ENCODE measurements at places on chromosomes 7 and 10.
A peak's percentile ranks its signal among the peaks of the same experiment; 100 is the strongest.

GRCh38 chr10:59323036-59323459, 39.3 kb downstream of the FAM13C start:
- DNase-seq, result no peak

GRCh38 chr7:51278797-51279196, 37.8 kb downstream of the COBL start:
- no peak for DNase-seq

DNA sequence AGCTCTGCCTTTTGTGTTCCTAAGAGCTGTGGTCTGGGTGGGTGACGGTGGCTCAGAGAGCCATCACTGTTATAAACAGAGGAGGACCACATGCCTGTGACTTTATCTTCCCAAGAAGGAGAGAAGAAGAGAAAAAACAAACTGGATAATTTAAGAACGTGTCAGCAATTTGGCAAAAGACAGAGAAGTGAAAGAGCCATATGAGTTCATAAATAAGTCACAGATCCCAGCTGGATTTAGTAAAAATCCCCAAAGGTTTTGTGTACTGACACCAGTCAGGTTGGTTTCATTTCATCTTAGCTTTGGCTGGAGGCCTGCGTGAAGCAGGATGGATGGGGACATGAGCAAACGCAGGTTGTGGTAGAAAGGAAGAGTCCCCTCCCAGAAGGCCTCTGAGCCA, 120.7 kb downstream of the CXCL12 start:
- no peak for DNase-seq

- no peak for DNase-seq
These were observed 1183.9 kb upstream of the C7orf33 start for GRCh38 chr7:147406521-147407135.

DNA sequence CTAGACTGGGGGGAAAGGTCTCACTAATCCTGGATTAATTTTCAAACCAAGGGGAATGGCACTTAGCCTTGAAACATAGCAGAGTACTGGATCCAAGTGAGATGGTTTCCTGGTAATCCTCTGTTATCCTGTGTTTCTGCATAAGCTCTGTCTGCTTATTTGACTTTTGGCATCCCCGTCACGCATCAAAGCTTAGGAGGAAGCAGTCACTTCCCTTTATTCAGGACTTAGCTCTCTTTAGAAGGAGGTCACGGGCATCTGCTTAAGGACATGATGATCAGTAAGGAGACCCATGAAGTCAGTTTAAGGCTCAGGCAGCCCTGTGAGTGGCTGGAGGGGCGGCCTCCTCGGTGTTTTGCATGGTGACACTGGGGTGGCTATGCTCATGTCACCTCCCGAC, 30.0 kb downstream of the TSPAN15 start:
- peak; percentile 76 for DNase-seq

DNA sequence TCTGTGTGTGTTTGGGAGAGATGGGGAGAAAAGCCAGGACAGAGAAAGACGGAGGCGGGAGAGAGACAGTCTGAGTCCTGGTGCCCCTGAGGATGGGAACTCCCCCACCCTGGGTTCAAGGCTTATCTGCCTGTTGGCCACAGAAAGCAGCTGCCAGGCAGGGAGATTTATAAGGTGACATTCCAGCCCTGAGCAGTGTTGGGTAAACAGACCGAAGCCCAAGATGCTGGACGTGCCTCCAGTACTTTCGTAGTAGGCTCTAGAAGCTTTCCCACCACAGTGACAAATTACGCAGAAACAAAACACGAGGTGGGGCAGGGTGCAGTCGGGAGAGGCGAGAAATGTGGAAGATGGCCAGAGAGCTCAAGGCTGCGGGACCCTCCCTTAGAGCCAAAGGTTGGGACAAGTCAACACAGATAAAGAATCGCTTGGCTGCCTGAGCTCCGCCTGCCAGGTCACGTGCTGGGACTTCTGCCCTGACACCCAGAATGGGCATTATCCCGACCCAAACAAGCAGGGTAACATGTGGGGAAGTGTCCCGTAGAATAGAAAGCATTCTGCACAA, 41.1 kb downstream of the CCDC3 start:
- DNase-seq, result no peak

DNA sequence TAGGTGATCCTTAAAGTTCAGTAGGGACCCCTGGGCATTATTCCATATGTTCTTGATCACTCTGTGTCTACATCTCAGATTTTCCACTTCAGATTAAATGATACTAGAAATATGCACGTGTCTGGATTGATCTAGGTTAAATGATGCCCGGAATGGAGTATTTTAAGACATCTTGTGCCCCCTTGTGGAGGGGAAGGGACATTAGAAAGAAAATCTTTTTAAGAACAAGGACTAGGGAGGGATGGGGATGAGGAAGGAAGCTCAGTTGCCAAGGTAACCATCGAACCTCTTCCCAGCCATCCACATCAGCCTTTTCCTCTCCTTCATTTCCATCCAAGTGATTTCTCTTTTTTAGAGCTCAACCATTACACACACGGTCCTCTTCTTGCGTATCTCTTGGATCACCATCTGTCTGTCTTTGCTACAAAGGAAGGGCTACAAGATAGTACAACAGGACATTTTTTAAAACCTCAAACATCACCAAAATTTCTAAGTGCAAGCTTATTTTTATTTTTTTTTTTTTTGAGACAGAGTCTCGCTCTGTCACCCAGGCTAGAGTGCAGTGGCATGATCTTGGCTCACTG, 40.5 kb downstream of the PRSS2 start:
- DNase-seq, result peak; percentile 59

DNA sequence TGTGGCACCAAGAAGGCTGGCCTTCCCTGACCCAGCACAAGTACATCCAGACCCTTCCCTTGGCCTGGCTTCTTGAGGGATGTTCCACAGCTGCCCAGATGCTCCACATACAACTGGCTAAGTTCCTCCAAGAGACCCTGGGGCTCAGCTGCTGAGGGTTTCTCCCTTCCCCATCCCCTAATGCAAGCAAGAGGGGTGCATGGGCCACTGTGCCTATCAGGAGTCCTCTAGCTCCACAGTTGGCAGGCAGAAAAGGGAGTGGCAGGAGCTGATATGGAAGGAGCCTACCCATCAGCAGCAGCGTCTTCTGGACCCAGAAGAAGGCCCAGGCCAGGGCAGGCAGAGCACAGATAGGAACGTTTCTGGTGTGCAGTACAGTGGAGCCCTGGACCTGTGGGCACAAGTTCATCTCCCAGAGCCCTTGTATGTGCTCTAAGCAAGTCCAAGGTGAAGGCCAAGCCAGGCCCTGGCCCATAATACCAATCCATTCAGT, 26.2 kb downstream of the VSIR start:
- DNase-seq, result no peak

- no peak for DNase-seq
These were observed 947.3 kb downstream of the IPMK start for GRCh38 chr10:57320416-57320815.

DNA sequence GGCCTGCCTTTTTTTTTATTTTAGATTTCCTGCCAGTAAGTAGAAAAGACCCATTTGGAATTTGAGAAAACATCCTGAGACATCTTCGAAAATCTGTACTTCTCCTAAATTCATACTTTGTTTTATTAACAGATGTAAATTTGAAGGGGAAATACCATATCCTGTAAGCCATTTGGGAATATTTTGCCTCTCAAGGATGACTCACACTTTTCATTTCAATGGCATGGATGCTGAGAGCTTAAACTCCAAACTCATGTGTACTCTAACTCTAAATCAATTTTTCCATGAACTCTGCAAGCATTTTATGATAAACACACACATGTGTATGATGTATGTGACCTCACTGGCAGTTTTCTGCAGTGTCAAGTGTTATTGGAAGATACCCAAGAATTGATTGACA, 89.0 kb downstream of the SEMA3A start:
- DNase-seq, result no peak

DNA sequence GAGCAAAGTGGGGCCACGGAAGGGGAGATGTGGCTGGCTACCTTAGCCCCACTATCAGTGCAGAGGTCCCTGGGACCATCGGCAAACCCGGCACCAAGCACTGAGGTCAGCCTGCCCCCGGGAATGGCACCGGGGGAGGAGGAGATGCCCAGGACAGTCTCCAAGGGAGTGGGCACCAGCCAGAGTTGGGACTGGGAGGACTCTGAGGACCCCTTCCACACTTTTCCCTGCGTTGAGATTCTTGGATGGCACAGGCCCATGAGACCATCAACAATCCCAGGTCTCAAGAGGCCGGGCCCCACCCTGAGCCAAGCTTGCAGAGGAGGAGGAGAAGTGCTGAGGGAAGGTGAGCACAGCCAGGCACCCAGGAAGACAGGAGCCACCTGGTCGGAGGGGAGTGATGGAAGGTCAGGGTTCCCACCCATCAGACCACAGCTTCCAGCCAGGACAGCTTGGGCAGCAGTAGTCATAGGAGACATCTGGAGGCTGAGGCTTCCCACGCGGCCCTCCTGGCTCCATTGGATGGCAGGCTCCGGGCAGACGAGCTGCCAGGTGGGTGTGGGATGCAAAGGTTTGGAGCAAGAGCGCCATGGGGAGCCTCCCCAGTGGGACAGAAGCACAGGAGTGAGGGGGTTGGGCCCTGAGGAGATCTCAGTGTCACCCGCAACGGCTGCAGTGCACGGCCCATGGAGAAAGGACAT, 2.6 kb upstream of the OPN4 start:
- DNase-seq, result no peak

DNA sequence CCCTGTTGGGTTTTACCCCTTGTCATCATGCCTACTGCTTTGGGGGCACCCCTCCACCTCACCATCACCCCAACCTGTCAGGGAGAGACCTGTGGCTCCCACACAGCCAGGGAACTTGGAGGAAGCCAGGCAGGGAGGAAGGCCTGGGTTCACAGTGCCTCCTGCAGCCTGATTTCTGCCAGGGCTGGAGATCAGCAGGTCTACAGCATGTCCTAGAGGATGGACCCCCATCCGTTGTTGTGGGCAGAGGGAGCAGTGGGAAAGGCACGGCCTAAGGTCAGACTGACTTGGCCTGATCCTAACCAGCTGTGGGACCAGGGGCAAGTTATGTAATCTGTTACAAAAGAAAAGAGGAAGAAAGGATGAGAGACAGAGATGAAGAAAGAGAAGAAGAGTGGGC, 28.2 kb downstream of the ZCCHC24 start:
- no peak for DNase-seq

GRCh38 chr10:69295027-69295636, 16.8 kb downstream of the HK1 start:
- no peak for DNase-seq

GRCh38 chr7:110058401-110058800, 1032.5 kb upstream of the LRRN3 start:
- no peak for DNase-seq

DNA sequence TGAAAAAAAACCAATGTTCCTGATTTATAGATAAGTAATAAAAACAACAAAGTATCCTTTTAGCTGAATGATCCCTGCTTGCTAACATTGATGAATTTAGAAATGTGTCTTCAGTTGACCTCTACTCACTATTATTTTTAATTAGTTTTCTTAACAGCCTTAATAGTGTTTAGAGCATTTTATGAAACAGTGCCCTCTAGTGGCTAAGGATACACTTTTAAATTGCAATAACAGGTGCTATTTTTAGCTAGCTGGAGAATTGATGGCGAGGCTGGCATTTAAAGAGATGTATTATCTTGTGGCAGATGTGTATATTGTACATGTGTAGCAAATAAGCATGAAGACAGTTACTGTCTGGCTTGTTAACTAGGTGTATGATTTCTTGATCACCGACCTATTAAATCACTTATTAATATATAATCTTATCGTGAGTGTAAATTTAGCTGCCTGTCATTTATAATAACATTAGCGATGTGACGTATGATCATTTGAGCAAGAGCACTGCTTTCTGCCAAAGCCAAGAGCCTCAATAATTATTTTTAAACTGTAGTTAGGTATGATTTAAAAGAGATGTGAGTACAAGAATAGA, 451.9 kb downstream of the DPP6 start:
- peak; percentile 87 for DNase-seq

GRCh38 chr7:13037216-13037615, 349.8 kb downstream of the ARL4A start:
- no peak for DNase-seq

- peak; percentile 31 for DNase-seq
These were observed 451.4 kb downstream of the SUGCT start for GRCh38 chr7:40586197-40586596.

DNA sequence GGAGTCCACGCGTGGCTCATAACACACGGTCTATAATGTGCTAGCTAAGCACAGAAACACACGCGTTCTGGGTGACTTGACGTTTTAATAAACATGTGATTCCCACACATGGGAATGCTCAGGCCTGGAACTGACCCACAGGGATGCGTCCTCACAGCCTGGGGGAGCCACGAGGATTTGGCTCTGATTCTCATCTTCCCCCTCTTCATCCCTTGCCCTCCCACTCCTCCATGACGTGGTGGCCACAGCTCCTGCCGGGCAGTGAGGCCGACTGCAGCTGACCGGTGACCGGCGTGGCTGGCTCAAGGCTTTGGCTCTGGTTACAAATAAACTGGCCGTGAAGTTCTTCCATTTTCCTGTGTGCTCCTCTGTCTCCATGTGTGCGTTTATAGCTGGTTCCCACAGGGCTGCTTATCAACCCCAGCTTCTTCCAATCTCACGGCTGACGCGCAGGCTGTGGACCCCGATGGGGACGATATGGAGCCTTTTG, 40.9 kb upstream of the KLF6 start:
- DNase-seq, result no peak

GRCh38 chr7:13981070-13981469, 8.4 kb downstream of the ETV1 start:
- DNase-seq, result peak; percentile 42

DNA sequence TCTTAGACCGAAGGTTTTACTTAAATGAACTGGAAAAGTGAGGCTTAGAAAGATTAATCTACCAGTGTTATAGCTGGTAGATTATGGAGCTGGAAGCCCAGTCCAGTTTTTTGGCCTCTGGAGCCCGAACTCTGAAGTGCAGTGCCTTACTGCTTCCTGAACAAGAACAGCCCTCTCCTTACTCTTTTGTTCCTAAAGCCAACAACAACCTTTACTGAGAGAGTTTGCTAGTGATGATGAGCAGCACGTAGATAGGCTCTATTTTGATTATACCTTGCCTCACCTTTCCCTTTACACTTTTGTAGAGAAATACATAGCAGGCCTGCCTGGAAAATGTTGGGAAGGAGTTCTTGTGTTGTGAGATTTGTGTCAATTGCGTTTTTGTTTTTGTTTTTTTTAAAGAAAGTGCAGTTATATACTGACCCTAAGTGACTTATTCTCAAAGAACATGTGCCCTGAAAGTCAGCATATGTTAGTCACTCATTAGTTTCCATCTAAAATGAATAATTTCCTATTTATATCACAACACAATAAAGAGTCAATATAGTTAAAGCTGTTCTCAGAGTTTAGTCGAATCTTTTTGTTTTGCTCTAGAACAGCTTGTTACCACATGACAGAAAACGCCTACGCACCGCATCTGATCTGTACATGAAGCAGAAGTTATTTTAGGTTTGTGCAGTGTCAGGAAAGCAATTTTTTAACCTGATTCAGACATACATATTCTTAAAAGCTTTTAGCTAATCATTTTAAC, 33.0 kb downstream of the PLEKHA1 start:
- no peak for DNase-seq

- DNase-seq, result no peak
These were observed 75.3 kb downstream of the KIF20B start for GRCh38 chr10:89776665-89777064.

- no peak for DNase-seq
These were observed 27.8 kb downstream of the ATAD1 start for GRCh38 chr10:87790185-87790584.

All from pons (tissue), 1 donor.